ENCODE measurements at places on chromosomes 7 and 10. TPM values are rescaled to one million over a fixed set of nuclear protein-coding genes. Genes with fewer than 3 reads are reported as not detected.

The TSPAN15 gene
- total RNA-seq, result 45.6 TPM

DNA sequence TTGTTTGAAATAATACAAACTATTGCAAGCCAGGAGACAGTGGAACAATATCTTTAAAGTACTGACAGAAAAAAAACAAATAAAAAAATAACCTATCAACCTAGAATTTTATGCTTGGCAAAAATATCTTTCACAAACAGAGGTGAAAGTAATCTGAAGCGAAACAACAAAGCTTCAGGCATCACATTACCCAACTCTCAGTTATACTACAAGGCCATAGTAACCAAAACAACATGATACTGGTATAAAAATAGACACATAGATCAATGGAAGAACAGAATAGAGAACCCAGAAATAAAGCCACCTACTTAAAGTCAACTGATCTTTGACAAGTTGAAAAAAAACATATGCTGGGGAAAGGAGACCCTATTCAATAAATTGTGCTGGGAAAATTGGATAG, 26.5 kb upstream of the HECW1 start:
- DNase-seq, result no peak

DNA sequence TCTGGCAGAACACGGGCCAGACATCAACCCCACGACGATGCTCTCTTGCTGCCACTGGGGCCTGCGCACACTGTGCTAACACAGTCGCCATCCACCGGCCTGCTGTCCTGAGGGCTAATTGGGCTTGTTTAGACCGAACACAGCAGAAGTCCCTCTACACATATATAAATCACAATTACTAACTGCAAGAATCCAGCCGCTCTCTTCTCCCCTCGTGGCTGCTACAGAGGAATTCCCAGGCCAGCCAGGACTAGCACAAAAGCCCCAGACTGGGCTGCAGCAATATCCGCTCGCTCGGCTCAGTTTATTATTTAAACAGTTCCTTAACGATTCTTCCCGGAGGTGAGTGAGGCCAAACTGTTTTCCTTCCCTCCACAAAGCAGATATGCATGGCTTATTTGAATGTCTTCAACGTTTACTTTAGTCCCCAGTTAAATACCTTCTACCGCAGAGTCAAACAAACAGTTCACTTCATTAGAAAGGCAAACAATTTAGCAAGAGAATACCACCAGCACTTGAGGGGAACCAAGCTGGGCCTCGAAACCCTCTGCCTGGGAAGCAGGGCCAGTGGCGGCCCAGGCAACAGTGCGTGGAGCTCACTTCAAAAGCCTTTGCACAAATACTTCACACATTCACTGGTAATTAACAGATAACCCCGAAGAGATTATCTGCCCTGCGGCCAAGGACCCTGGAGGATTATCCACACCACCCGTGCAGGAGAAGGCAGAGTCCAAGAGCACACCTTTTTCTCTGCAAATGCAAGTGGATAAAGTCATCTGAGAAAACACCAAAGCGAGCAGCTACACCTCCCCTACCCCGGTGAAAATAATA, 145.3 kb downstream of the GLI3 start:
- DNase-seq, result no peak

The CRPPA gene
- 4.7 TPM for total RNA-seq

DNA sequence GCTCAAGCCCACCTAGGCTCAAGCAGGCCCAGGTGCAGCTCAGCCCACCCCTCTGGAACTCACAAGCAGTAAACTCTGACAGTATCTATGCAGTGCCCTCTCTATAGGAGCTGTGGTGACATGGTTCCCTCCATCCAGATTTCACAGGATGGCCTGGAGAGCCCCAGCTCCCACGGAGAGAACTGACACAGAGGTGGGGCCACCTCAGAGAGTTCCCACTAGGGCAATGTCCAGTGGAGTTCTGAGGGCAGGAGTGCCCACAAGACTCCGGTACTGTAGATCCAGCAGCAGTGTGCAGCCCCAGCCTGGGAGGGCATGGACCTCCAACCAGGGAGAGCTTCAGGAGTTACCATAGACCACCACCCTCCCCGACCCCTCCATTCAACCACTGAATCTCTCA, 37.3 kb upstream of the CNPY1 start:
- peak; percentile 29 for DNase-seq

GRCh38 chr10:59561477-59562121, 148.1 kb downstream of the SLC16A9 start:
- no peak for DNase-seq

The UCN3 gene
- not detected for total RNA-seq

DNA sequence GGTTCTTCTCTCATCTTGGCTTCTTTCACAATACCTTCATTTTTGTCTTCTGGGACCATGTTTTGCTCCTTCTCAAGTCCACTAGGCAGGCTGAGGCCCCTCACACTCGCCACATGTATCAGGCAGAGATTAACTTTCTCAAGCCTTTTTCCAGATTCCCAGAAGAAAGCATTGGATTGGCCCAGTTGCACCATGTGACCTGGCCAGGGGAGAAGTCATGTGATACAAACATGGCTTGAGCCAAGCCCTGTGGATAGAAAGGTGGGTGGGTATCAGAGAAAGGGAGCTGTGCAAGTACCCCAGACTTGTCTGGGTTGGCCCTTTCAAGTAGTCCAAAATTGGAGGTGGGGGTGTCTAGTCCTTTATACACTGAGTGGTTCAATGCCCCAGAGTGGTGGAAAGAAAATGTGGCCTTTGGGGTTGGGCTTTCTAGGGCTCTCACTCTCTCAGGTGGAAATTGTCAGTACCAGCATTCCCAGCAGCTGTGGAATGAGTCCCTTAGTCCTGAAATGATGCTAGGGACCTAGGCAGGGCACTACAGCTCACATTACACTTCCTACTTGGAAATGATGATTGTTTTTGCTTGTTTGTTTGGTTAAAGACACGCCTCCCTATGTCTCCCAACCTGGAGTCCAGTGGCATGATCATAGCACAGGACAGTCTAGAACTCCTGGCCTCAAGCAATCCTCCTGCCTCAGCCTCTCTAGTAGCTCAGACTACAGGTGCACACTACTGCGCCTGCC, 36.9 kb upstream of the C10orf67 start:
- DNase-seq, result no peak

DNA sequence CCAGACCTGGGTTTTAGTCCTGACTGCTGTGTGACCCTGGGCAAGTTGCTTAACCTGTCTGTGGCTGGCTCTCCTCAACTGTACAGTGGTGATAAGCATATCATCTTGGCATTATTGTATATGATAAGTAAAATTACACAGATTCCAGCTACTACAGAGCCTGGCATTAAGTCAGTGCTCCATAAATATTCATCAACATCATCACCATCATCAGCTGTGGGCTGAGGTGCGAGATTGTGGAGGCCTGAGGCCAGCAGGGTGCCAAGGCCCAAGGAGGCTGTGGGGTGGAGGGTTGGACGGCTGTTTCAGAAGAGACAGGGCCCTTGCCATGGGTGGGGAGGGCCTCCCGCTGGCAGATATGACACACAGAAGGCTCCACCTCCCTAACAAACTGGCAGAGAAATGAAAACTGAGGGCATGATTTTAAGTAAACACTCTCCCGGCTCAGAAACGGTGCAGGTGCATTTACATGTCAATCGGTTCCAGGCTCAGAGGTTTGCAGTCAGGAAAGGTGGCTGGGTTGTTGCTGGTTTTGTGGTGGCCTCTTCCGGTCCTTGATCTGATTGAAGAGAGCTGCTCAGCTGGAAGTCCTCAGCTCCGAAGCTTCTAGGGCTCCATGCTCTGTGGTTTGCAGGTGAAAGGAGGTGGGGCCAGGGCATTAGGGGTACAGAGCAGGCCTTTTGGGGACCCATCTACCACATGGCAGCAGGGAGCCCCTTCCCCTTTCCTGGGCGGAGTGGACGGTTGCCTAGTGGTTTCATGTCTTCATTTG, 10.2 kb downstream of the CRYGN start:
- peak; percentile 58 for DNase-seq
